ENCODE measurements at places on chromosomes 2 and 18. TPM values are rescaled to one million over a fixed set of nuclear protein-coding genes. Genes with fewer than 3 reads are reported as not detected.

GRCh38 chr2:155389224-155389623 lies 690.7 kb downstream of the KCNJ3 start:
- DNase-seq: no peak

DNA sequence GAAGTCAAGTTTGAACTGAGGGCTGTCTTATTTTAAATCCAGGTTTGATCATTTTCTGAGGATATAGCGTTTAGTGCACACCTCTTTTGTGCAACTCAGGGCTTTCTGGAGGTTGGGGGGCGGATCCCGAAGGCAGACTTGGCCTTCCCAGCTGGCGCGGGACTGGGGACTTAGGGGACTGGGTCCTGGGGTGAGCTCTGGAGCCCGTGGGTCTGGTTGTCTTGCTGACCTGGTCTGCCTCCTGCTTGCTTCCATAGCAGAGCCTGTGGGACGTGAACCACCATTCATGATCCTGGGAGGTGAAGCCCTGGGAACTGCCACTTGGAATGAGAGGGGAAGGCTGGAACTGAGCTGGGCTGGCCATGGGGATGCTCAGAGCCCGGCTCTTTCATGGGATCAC lies 63.1 kb downstream of the AGAP1 start:
- no peak for DNase-seq

- DNase-seq: no peak
Measured at GRCh38 chr2:42758751-42759150, 5.2 kb downstream of the OXER1 start.

GRCh38 chr2:118006326-118006725 lies 7.5 kb downstream of the CCDC93 start:
- DNase-seq: no peak

DNA sequence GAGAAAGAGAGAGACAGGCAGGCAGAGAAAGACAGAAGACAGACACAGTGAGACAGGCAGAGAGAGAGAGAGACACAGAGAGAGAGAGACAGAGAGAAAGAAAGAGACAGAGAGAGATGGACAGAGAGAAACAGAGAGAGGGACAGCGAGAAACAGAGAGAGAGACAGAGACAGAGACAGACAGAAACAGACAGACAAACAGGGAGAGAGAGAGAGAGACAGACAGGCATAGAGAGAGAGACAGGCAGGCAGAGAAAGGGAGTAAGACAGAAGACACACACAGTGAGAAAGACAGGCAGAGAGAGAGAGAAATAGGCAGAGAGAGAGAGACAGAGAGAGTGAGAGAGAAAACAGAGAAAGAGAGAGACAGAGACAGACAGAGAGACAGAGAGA lies 105.3 kb upstream of the ANKRD30BL start:
- no peak for DNase-seq

GRCh38 chr2:37627710-37628109 lies 43.7 kb downstream of the CDC42EP3 start:
- DNase-seq: no peak

- DNase-seq: no peak
Measured at GRCh38 chr2:21317131-21317530, 193.4 kb downstream of the TDRD15 start.

TEKT4 gene
- 0.32 TPM for total RNA-seq

GRCh38 chr18:8341481-8342230 lies 267.6 kb upstream of the RAB12 start:
- no peak for DNase-seq

DNA sequence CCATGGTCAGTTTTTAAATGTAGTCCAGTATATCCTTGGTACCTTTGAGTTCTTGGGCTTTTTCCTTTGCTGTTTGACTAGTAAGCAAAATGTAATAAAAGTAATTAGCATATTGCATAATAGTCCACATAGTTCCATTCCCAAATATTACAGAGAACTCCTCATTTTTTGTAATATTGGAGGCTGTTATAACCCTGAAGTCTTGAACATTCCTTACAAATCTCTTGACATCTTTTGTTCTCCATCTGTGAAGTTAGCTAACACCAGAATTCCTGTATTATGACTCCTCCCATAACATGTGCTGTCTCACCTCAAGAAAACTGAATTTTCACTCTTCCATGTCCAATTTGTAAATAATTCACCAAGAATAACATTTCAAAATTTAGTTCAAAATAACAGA lies 17.1 kb downstream of the CREB1 start:
- no peak for DNase-seq

GRP gene
- total RNA-seq: not detected

LYPD6 gene
- 0.16 TPM for total RNA-seq

GPAT2 gene
- total RNA-seq: 6.6 TPM

ACVR1C gene
- total RNA-seq: 0.59 TPM

GRCh38 chr18:49843131-49843530 lies 29.8 kb upstream of the ACAA2 start:
- no peak for DNase-seq

CPO gene
- not detected for total RNA-seq

MSTN gene
- total RNA-seq: 1.1 TPM

DNA sequence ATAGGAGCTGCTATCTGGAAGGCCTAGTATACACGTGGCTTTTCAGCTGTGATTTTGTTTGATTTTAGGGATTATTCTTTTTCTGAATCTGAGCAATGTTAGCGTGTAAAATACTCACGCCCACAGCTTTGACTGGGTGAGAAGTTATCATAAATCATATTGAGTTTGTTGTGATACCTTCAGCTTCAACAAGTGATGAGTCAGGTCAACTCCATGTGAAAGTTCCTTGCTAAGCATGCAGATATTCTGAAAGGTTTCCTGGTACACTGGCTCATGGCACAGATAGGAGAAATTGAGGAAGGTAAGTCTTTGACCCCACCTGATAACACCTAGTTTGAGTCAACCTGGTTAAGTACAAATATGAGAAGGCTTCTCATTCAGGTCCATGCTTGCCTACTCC lies at the start of gene GKN1:
Gene GKN1 (plus strand): TSS at position 386 of the 400 bp plus-strand sequence. CDS start 42 bp downstream, outside the sequence.
- no peak for DNase-seq
